ENCODE measurements at places on chromosomes 11 and 22. TPM values are rescaled to one million over a fixed set of nuclear protein-coding genes. Genes with fewer than 3 reads are reported as not detected.

Gene DEUP1
- total RNA-seq: not detected

Gene YPEL1
- 0.81 TPM for total RNA-seq

Gene SH3BP1
- total RNA-seq: 14.3 TPM

Gene DEFB131B
- total RNA-seq: not detected

Gene TEX12
- not detected for total RNA-seq

All from cardiac atrium fibroblast (primary cell).